Stimulated activated CD8-positive, alpha-beta memory T cell treated with anti-CD3 and anti-CD28 coated beads, Interleukin-12 subunit alpha, Interleukin-12 subunit beta, amount 100 ng/mL, for 4 hours (primary cell): ENCODE measurements at places on chromosomes 5 and 9.

GRCh38 chr5:74073257-74073656, 447.3 kb downstream of the ARHGEF28 start:
- no peak for DNase-seq

- no peak for DNase-seq
These were observed 245.5 kb downstream of the SMARCA2 start for GRCh38 chr9:2260417-2261306.

DNA sequence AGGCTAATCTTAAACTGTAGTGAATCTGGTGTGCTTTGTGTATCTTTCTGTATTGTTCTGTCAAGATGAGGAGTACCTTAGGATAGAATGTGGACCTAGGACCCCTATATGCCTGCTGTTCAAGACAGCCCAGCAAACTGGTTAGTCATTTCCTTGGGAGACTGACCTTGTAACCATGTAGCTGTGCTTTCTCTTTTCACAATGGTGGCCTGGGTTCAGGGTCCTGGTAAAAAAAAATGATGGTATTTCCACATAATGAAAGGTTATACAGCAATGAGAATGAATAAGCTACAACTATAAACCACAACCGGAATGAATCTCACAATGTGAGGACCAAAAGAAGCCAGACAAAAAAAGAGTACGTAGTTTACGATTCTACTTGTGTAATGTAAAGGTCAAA, 36.4 kb upstream of the F2RL1 start:
- no peak for DNase-seq

DNA sequence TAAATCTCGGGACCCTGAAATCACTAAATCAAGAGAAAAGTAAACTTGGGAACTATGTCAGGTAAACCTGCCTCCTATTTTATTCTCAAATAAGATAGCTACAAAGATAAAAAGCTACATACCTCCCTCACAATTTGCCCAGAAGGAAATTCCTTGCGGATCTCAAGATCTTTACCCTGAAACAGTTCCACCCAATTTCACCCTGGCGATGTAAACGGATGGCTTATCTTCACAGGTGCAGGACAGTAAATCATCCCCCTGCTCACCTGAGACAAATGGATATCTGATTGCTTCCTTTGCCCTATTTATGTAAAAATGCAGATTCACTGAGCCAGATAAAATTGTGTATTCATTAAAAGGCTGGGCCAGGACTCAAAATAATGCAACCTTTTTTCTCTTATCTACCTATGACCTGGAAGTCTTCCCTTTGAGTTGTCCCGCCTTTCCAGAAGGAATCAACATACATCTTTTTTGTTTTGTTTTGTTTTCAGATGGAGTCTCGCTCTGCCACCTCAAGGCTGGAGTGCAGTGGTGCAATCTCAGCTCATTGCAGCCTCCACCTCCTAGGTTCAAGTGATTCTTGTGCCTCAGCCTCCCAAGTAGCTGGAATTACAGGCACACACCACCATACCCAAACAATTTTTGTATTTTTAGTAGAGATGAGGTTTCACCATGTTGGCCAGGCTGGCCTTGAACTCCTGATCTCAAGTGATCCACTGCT, 13.8 kb downstream of the TMEM267 start:
- no peak for DNase-seq

- no peak for DNase-seq
These were observed 43.9 kb downstream of the BOD1 start for GRCh38 chr5:173572431-173573125.

DNA sequence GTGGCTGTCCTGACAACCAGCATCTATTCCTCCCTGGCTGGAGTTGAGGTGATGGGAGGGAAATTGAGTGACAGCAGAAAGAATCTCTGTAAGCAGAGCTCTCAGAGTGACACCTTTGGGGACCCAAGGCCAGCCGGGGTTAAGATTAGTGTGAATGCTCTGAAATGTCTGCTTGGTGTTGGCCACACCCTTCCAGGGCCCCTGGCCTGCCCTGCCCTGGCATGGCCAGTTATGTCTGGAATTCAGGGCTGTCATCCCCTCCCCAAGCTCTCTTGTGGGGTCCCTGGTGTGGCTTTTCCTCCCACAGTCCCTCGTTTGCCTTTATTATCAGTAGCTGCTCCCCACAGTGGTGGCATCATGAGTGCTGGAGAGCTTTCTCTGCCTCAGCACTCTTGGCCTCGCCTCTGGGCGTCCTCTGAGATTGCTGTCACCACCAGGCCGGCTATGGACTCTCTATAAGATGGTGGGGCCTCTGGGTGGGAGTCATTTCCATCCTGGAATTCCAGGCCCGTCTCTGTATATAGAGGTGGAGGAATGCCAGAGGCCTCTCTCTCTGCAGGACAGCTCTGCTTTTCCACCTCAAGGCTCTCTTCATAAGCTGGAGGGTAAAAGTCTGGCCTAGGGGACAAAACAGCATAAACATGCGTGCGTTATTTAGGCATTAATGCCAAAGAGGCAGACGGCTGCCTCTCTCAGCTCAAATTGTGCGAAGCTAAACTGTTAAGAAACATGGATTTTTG, 3.6 kb downstream of the TMEM252 start:
- DNase-seq = no peak

GRCh38 chr5:125142458-125142857, 396.0 kb upstream of the ZNF608 start:
- no peak for DNase-seq

- no peak for DNase-seq
These were observed 39.4 kb downstream of the ALG2 start for GRCh38 chr9:99182356-99182755.

DNA sequence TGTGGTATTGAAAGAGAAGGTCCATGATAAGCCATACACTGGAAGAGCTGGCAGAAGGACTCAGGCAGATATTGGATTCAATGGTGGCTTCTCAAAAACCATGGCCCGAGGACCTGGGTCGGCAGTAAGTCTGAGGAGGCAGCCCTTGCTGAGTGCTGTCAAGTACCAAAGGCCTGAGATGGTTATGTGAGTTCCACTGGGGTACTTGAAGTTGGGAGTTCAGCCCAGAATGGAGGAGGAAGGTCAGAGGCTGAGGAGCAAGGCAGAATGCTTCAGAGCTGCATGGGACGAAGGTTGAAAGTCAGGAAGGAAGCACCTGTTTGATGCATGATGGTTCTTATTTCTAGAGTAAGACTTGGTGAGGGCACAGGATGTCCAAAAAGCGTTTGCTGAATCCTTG, 194.9 kb downstream of the DIRAS2 start:
- DNase-seq = no peak
